Fibroblast of skin of right biceps (primary cell): ENCODE measurements at places on chromosomes 7 and 10.
A peak's percentile ranks its signal among the peaks of the same experiment; 100 is the strongest.

- DNase-seq = peak; percentile 54
Observed at GRCh38 chr10:91036807-91037411, 116.0 kb upstream of the ANKRD1 start.

DNA sequence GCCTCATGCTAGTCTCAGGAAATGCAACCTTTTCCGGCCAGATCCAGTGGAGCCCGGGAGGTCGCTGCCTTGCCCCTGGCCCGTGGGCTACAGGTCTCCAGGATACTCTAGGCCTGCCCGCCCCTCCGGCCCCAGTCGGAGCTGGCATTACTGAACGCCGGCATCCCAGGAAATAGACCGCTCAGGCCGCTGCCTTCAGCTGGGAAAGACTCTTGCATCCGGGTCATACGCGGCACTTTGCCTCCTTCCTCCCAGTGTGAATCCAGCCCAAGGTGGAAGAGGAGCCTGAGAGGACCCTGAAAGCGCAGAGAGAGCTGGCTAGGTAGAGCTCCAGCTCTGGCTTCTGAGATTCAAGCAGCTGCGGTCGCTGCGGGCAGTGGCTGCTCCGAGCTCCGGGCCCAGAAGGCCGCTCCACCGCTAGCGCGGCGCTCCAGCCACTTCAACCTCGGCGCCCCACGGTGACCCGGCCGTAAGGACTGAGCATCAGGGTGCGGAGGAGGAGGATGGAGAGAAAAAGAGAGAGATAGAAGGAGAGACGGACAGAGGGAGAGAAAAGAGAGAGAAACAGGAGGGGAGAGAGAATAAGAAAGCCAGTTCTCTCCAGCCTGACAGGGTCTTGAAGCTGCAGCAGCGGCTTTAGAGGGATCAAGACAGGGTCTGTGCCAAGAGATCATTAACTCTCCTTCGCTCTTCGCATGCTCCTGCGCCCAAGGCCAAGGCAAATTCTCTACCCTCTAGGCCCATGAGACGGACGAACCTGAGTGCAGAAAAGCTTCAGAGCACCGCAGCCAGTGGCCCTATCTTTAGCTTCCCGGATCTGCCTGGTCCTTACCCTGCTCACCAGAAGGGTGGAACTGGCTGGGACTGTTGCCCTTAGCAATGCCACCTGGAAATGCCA lies 1.8 kb upstream of the HOXA10 start:
- no peak for DNase-seq

- DNase-seq = peak; percentile 82
Observed at GRCh38 chr7:131026297-131027000, 292.4 kb upstream of the KLF14 start.

- DNase-seq = no peak
Observed at GRCh38 chr10:49222170-49222569, 34.0 kb upstream of the TMEM273 start.

DNA sequence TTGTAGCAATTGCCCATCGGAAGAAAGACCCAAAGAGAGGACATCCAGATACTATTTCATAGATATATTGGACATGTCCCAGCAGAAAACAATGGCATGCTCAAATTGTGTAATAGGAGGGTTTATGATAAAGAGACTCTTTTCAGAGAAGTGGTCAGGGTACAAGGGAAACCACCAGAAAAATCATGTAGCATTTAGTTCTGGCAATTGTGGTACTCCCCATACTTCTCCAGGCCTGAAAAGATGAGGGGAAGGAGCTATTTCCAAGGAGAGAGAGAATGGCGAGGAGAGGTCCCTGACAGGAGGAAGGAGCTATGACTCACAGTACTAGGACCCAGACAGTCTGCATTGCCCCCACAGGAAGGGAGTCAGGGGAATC lies 68.4 kb upstream of the ADO start:
- DNase-seq = no peak

- DNase-seq = peak; percentile 45
Observed at GRCh38 chr7:43888993-43889945, 17.1 kb downstream of the URGCP start.

GRCh38 chr10:11593612-11594011 lies 17.8 kb downstream of the USP6NL start:
- no peak for DNase-seq

DNA sequence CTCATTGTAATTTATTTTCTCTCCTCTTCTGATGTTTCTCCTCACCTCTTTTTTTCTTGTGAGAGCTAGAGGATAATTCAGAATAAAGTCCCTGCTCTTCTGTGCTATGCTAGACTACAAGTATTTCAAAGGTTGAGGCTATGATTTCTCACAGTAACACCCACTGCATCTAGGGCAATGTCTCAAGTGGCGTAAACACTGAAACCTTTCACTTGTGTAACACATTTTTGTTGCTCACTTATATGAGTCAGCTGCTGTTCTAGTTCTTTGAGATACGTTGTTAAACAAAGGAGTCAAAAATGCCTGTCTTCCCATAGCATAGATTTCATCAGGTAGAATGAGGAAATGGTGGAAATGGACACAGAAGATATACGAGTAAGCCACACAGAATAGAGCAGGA lies 305.1 kb upstream of the PITRM1 start:
- peak; percentile 74 for DNase-seq

GRCh38 chr10:60353519-60354258 lies 36.0 kb downstream of the ANK3 start:
- peak; percentile 44 for DNase-seq

DNA sequence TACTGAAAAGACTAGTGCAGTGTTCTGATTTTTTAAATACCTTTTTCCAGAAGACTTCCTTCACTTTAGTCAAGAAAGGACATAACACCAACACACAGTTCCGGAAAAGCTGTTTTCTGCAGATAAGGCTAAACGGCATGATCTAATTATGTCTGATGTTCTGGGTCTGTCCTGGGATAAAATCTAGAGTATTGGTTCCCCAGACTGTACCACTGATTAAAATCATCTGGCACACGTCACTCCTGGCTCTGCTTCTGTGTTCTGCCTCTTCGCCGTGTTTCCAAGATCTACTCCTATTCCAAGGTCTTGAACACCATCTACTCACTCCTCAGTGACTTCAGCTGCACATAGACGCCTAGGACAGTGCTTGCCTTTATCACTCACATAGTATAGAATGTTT lies 100.8 kb upstream of the SFMBT2 start:
- no peak for DNase-seq

DNA sequence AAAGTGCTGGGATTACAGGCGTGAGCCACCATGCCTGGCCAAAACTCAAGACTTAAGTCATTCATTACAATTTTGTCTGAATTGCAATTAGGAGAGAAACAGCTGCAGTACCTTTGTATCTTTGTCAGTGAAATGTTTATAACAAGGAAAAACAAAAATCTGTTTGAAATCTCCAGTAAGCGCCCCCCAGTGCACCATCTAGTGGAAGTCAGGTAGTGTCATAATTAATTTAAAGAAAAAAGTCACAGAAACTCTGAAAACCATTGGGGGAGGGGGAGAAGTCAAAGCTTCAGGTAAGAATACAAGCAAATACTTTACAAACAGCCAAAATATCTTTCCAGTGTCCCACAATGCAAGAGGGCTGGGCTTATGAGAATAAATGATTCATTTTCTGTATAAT lies 2.8 kb downstream of the MPP7 start:
- no peak for DNase-seq

- DNase-seq = peak; percentile 57
Observed at GRCh38 chr7:102926783-102927140, 14.0 kb downstream of the LRRC17 start.

- peak; percentile 44 for DNase-seq
Observed at GRCh38 chr7:23863209-23863787, 153.3 kb downstream of the STK31 start.

DNA sequence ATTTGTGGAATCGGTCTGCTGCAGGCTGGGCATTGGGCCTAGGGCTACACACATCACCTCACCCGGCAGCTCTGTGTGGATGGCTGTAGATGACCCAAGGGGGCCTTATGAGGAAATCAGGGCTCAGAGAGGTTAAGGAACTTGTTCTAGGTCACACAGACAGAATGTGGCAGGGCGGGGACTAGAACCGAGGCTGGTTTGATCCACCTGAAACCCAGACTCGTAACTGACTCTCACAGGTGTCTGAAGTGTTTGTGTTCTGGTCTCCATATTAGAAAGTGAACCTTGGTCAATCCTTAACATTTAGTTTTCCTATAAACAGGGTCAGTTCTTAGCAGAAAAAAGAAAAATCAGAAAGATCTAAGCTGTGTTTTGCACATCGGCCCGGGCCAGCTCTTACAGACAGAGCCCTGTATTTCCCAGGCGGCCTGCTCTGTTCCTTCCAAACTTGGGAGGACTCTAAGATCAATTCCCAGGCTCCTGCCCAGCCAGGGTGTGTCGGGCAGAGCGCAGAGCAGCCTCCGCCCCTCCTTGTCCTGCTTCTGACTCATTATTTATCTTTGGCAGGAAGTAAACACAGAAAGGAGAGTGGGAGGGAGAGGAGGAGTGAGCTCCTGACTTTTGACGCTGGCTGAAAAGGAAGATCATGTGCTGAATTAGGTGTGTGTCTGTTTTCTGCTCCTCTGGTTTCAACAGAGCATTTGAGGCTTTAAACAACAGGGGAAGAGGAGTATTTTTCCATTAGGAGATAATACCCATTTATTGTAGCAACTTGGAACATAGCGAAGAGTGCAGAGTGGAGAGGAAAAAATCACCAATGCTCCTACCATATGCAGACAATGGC lies 74.1 kb downstream of the TACC2 start:
- DNase-seq = peak; percentile 52

- DNase-seq = peak; percentile 59
Observed at GRCh38 chr10:124180947-124181549, 87.7 kb upstream of the CHST15 start.

DNA sequence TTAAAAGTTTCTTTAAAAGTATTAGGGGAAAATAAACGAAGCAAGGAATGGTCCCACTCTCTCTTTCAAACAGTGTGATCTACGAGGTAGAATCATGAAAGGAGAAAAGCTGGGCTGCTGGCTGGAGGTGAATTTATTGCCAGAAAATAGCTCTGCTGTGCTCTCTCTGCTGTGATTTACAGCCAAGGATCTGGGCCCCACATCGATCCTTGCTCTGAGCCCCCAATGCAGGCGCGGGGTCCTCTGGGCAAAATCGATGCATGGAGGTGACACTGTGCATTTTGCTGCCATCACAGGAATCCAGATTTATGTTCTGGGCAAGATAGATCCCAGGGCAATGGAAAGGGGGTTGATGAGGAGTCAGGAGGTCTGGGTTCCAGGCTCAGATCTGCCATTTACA lies 91.0 kb upstream of the GPR26 start:
- DNase-seq = no peak

- DNase-seq = peak; percentile 45
Observed at GRCh38 chr10:35025916-35026315, 64.2 kb downstream of the CUL2 start.

DNA sequence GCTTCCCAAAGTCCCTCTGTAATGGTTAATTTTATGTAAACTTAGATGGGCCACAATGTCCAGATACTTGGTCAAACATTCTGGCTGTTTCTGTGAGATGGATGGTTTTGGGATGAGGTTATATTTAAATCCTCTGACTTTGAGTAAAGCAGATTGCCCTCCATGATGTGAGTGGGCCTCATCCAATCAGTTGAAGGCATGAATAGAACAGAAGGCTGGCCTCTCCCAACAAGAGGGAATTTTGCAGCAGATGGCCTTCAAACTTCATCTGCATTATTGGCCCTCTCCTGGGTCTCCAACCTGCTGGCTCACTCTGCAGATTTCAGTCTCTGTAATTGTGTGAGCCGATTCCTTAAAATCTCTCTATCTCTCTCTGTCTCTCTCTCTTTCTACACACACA lies 362.3 kb downstream of the GRID1 start:
- no peak for DNase-seq

- DNase-seq = no peak
Observed at GRCh38 chr7:136012238-136012637, 35.1 kb upstream of the MTPN start.

DNA sequence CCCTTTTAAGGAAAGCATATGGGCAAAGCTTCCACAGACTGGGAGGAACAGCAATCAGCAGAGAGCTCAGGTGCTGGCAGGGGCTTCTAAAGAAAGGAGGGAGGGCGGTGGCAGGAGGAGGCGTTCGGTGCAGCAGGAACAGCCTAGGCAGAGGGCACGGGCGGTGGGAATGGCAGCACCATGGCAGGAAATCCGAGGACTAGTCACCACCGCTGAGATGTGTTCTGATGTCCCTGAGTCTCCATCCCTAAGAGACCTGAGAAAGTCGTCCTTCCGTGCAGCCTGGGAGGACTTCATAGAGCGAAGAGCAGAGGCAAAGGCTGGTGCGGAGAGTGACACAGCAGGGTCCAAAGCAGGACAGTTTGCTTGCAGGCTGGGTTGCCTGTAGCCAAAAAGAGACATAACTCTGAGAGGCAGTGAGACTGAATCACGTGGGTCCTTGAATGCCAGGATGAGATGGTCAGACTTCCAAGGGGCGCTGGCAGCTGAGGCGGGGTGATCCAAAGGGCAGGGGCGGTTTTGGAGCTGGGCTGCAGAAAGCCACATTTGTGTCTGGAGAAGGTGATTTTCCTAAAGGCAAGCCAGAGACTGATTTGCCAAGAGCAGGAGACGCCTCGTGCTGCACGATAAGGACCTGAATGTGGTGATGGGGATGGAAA lies 35.8 kb upstream of the GRID1 start:
- no peak for DNase-seq

GRCh38 chr7:33039903-33040292 lies 22.7 kb downstream of the NT5C3A start:
- DNase-seq = no peak

- no peak for DNase-seq
Observed at GRCh38 chr10:77360835-77361234, 276.8 kb downstream of the KCNMA1 start.

- DNase-seq = no peak
Observed at GRCh38 chr10:76012716-76013327, 581.4 kb downstream of the LRMDA start.

DNA sequence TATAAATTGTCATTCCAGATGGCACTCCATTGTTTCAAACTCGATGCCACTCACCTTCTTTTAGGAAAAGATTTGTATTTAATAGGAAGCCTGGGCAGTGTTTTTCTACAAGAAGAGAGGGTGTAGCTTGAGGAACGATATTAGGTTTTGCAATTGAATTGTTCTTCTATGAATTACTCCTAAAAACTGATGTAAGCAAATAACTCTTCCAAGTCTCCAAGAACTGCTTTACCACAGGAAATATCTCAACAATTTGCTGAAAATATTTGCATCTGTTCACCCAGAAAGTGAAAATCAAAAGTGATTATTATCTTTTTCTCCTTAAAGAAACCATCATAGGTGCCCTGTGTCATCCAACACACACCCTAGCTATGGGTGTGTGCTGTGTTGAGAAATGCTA lies 261.3 kb upstream of the MEOX2 start:
- peak; percentile 32 for DNase-seq

GRCh38 chr10:31586723-31587638 lies 268.0 kb downstream of the ZEB1 start:
- DNase-seq = no peak

GRCh38 chr10:72610466-72610865 lies 15.4 kb downstream of the MICU1 start:
- no peak for DNase-seq

DNA sequence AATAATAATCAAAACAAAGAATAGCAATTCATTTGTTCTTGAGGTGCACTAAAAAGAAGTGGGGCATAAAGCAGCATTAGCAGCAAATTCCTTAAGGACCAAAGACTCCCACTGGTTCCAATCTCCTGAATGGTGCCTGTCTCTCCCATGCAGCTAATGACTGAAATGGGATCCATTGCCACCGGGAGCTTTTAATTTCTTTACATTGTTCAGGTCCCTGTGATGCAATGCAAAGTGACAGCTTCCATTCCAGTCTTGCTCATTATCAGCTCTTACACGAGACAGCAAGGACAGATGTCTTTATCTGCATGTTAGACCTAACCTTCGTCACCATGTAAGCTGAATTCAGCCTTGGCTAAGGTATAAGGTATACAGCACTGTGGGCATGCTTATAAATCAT lies 148.1 kb downstream of the POU6F2 start:
- no peak for DNase-seq

GRCh38 chr7:80134536-80135308 lies at the start of gene GNAI1:
GNAI1 (plus strand) TSS chr7:80134831; CDS start chr7:80135161, 330 bp downstream.
- peak; percentile 77 for DNase-seq
